IMR-90 (cell line): ENCODE measurements at places on chromosomes 11 and 22. TPM values are rescaled to one million over a fixed set of nuclear protein-coding genes. Genes with fewer than 3 reads are reported as not detected.

Gene TRIM49D1
- total RNA-seq, result not detected in 2 replicates

DNA sequence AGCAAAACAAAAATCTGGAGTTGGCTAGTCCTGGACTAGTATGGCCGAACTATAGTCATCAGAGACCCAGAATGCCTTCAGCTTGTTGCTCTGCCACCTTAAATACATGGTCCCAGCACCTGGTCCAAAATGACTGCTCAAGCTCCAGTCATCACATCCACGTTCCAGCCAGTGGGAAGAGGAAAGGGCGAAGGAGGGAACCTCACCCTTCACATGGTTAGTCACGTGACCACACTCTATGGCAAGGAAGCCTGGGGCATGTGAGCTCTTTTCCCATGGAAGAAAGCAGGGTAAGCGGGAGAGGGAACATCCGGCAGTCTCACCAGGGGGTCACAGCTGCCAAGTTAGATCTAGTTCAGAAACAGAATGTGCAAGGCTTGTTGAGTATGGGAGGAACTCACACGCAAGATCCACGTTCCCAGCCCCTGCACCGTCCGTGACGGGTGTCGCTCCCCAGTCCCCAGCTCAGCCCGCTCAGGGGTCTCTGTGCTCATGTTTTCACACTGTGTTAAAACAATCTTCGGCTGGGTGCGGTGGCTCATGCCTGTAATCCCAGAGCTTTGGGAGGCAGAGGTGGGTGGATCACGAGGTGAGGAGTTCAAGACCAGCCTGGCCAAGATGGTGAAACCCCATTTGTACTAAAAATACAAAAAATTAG lies 1.9 kb upstream of the ANO9 start:
- no peaks in the 10 kb centered on the region for H3K36me3 ChIP-seq
- H3K27me3 ChIP-seq, result peaks cover 28% of the 10 kb centered on the region; the same call in 1 of the 2 replicates
- H3K4me3 ChIP-seq, result no peak overlapping the region

Gene LMNTD2
- 0.18 and 0.28 TPM in 2 replicates for total RNA-seq

- peaks cover 20% of the 10 kb centered on the region for H3K4me1 ChIP-seq
- H3K27ac ChIP-seq, result no peak overlapping the region
- H3K27me3 ChIP-seq, result no peaks in the 10 kb centered on the region
- H3K36me3 ChIP-seq, result no peaks in the 10 kb centered on the region
These were observed 8.7 kb upstream of the C1QTNF6 start for GRCh38 chr22:37196539-37197450.

DNA sequence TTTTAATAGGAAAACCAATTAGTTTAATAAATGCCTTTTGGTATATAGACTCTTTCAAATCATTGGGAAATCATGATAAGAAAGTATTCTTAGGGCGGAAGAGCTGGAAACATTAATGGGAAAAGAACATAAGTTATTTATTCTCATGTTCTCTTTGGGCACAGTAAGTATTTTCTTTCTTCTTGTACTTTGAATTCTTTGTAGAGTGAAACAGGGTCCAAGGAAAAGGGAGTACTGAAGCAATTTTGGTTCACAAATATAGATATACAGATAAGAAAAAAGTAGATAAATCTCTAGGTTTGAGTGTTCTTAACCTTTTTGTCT lies 123.2 kb downstream of the MICAL2 start:
- no peak overlapping the region for H3K27ac ChIP-seq
- H3K36me3 ChIP-seq, result peaks cover 43% of the 10 kb centered on the region
- DNase-seq, result no peak
- no peaks in the 10 kb centered on the region for H3K27me3 ChIP-seq

DNA sequence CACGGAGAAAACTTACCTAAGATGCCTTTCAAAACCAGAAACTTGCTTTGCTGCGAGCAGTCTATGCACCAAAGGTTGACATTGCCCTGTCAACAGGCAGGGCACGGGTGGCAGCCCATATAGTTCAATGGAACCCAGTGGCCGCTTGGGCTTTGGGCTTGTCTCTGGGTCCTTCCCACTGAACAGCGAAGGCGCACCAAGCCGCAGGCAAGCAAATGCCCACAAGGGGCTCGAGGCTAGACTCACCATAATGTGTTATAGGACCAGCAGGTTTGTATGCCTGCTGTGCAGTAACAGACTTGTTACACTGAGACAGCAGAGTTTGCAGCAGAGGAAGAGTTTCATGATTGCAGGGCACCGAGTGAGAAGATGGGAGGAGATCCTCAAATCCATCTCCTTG lies 20.3 kb downstream of the CLDN5 start:
- H3K4me3 ChIP-seq, result no peak overlapping the region
- H3K27ac ChIP-seq, result no peak overlapping the region
- no peaks in the 10 kb centered on the region for H3K27me3 ChIP-seq
- H3K36me3 ChIP-seq, result peaks cover 3% of the 10 kb centered on the region; the same call in 1 of the 2 replicates
- H3K4me1 ChIP-seq, result no peaks in the 10 kb centered on the region

DNA sequence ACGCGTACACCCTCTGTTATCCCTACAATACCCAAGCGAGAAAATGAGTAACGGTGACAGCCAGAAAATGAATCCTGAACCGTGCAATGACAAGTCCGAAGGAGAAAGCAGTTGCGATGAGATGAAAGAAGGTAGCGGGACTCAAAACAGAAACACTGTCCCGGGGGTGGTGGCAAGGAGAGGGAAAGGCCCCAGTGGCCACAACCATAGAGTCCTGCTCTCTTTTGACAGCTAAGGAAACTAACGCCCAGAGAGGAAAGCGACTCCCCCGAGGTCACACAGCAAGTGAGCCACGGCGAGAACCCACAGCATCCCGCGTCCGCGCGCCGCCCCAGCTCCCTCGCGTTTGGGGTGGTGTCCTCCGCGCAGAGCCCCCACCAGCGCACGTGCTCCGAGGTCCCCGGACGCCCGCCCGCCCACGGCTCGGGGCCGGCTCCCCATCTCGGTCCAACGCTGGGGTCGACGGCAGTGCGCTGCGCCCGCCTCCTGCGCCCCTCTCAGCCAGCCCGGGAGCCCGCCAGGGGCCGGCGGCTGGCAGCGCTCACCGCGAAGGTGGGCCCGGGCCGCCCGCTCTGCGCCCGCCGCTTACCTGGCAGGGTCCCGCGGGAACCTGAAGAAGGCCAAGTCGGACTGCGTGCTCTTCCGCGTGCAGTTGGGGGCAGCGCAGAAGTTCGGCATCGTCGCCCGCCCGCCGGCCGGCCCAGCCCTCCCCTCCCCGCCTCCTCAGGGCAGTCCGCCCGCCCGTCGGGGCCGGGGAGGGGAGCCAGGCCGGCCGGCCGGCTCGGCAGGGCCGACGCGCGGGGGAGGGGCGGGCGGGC lies 564 bp downstream of the THAP12 start:
- peak; percentile 13 for DNase-seq
- peak overlapping the region; percentile 73 for H3K27ac ChIP-seq
- H3K27me3 ChIP-seq, result no peaks in the 10 kb centered on the region
- 0 out of 2 replicates have a peak, but pooled peaks cover 2% of the 10 kb centered on the region for H3K36me3 ChIP-seq
- H3K4me1 ChIP-seq, result peaks cover 8% of the 10 kb centered on the region

GRCh38 chr11:120867988-120868387 lies 155.9 kb upstream of the TBCEL start:
- no peak for DNase-seq
- H3K4me1 ChIP-seq, result no peaks in the 10 kb centered on the region
- H3K36me3 ChIP-seq, result no peaks in the 10 kb centered on the region
- H3K27ac ChIP-seq, result no peak overlapping the region
- H3K27me3 ChIP-seq, result peaks cover 7% of the 10 kb centered on the region; the same call in 1 of the 2 replicates

- no peaks in the 10 kb centered on the region for H3K36me3 ChIP-seq
- DNase-seq, result no peak
- peaks cover 9% of the 10 kb centered on the region for H3K4me1 ChIP-seq
These were observed 58.4 kb downstream of the ABTB2 start for GRCh38 chr11:34299284-34299972.

GRCh38 chr11:46669711-46670139 lies 30.7 kb downstream of the ARHGAP1 start:
- H3K4me1 ChIP-seq, result no peaks in the 10 kb centered on the region; the same call in 1 of the 2 replicates
- no peak overlapping the region for H3K4me3 ChIP-seq
- H3K27ac ChIP-seq, result no peak overlapping the region
- no peak for DNase-seq
- H3K27me3 ChIP-seq, result no peaks in the 10 kb centered on the region

Gene TMEM86A
- total RNA-seq, result 0.28 and 0.36 TPM in 2 replicates

Gene RTN4R
- total RNA-seq, result 0.18 and 0.28 TPM in 2 replicates

GRCh38 chr22:32518848-32519247 lies 44.2 kb downstream of the FBXO7 start:
- no peak overlapping the region for H3K4me3 ChIP-seq
- H3K27ac ChIP-seq, result no peak overlapping the region
- H3K4me1 ChIP-seq, result no peaks in the 10 kb centered on the region
- H3K36me3 ChIP-seq, result no peaks in the 10 kb centered on the region
- no peak for DNase-seq
- peaks cover 3% of the 10 kb centered on the region for H3K27me3 ChIP-seq

DNA sequence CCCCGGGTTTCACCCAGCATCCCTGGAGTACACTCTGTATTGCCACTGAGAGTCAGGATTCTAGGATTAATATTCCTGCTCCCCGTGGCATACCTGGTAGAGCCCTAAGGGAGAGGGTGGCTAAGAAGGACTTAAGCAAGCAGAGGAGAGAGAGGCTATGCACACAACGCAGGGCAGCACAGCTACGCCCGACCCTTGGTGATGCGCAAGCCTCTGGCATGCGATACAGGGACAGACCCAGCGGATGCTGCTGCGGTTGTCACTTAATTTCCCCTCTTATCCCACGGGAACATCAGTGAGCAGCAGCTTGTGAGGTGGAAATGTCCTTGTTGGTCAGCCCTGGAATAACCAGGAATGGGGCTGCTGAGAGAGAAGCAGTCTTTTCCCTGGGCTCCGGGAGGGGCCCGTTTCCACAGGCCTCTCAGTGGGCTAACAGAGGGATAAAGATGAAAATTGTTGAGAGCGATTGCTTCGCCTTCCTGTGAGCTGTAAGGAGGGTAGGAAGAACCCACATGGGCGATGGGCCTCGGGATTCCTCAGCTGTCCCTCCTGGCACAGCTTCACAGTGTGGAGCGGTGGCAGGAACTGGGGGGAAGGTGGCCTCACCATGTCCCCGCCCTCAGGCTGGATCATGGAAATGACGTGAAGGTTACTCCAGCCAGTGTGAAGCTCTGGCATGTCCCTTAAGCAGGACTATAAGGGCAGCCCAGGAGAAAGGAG lies 48.4 kb upstream of the RAB1B start:
- no peaks in the 10 kb centered on the region for H3K4me1 ChIP-seq
- peaks cover 53% of the 10 kb centered on the region for H3K36me3 ChIP-seq
- no peak overlapping the region for H3K4me3 ChIP-seq
- DNase-seq, result no peak
- H3K27ac ChIP-seq, result no peak overlapping the region
- no peaks in the 10 kb centered on the region for H3K27me3 ChIP-seq

Gene MUC5AC
- total RNA-seq, result not detected in 2 replicates

Gene TRIM29
- total RNA-seq, result not detected in 2 replicates

Gene OR52I1
- total RNA-seq, result not detected in 2 replicates

Gene OR9G1
- total RNA-seq, result not detected in 2 replicates

- no peak overlapping the region for H3K4me3 ChIP-seq
- H3K4me1 ChIP-seq, result peaks cover 2% of the 10 kb centered on the region; the same call in 1 of the 2 replicates
- no peak for DNase-seq
- no peaks in the 10 kb centered on the region for H3K27me3 ChIP-seq
- H3K27ac ChIP-seq, result no peak overlapping the region
- H3K36me3 ChIP-seq, result no peaks in the 10 kb centered on the region
These were observed 433.2 kb downstream of the SOX6 start for GRCh38 chr11:15923183-15923582.

Gene PGM2L1
- total RNA-seq, result 1.8 and 2.8 TPM in 2 replicates

DNA sequence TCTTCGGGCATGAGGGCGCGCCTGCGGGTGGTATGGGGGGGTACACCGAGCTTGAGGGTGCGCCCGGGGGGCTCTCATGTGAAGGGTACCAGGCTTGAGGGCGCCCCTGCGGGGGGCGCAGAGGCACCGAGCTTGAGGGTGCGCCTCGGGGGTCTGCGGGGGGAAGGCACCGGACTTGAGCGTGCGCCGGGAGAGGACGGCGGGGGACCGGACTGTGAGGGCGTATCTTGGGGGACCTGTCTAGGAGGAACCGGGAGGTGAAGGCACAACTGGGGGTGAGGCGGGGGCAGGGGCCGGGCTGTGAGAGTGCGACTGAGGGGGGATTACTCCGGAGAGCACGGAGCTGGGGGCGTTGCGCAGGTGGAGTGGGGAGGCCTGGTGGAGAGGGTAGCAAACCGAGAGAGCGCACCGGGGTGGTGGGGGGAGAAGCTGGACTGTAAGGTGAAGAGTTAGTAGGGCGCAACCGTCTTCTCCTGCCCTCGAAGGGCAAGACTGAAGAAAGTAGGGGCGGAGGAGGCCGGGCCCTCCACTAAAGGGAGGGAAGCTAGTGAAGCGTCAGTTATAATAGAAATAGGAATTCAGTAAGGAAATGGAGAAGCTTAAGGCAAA lies 1.1 kb upstream of the DDX6 start:
- H3K27me3 ChIP-seq, result 0 out of 2 replicates have a peak, but pooled peaks cover 1% of the 10 kb centered on the region
- DNase-seq, result no peak
- no peaks in the 10 kb centered on the region for H3K4me1 ChIP-seq
- H3K36me3 ChIP-seq, result 0 out of 2 replicates have a peak, but pooled peaks cover 2% of the 10 kb centered on the region
- peak overlapping the region; percentile 98 for H3K27ac ChIP-seq
- peak overlapping the region; percentile 97 for H3K4me3 ChIP-seq

DNA sequence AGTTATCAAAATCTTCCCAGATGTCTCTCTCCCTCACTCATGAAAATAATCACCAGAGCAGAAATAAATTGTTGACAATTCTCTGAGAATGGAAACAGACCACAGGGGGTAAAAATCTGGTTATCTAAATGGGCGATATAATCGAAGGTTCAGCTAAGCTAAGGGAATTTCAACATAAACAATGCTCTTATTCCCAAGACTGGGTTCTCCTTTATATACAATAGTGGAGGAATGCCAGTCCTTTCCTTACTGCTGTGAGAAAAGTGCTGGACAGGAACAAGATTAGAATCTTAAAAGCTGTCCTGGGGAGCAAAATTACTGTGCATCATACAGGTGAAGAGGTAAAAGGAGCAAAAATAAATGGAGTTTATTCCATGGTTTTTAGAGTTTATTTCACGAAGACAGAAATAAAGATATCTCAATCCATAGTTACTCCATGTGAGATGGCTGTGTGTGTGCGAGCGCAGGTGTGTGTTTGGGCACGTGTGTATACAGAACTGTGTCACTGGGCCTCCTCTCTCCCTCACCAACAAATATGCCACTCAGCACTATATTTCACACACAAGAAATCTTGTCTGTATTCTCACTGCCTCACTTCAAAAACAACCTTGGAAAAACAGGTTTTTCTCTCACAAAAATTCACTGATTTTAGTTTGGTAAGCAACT lies 385.6 kb downstream of the DCDC1 start:
- H3K4me1 ChIP-seq, result no peaks in the 10 kb centered on the region
- H3K4me3 ChIP-seq, result no peak overlapping the region
- H3K27ac ChIP-seq, result no peak overlapping the region
- no peak for DNase-seq
- no peaks in the 10 kb centered on the region for H3K27me3 ChIP-seq

Gene OR52N4
- total RNA-seq, result not detected in 2 replicates

Gene C22orf23
- 0.28 and 0.54 TPM in 2 replicates for total RNA-seq

GRCh38 chr11:96168623-96169022 lies 174.4 kb downstream of the MAML2 start:
- H3K27ac ChIP-seq, result peak overlapping the region; percentile 82
- H3K36me3 ChIP-seq, result no peaks in the 10 kb centered on the region
- H3K4me1 ChIP-seq, result peaks cover 22% of the 10 kb centered on the region
